Amygdala (tissue), 56 donors: ENCODE measurements at places on chromosomes 4 and X.

DNA sequence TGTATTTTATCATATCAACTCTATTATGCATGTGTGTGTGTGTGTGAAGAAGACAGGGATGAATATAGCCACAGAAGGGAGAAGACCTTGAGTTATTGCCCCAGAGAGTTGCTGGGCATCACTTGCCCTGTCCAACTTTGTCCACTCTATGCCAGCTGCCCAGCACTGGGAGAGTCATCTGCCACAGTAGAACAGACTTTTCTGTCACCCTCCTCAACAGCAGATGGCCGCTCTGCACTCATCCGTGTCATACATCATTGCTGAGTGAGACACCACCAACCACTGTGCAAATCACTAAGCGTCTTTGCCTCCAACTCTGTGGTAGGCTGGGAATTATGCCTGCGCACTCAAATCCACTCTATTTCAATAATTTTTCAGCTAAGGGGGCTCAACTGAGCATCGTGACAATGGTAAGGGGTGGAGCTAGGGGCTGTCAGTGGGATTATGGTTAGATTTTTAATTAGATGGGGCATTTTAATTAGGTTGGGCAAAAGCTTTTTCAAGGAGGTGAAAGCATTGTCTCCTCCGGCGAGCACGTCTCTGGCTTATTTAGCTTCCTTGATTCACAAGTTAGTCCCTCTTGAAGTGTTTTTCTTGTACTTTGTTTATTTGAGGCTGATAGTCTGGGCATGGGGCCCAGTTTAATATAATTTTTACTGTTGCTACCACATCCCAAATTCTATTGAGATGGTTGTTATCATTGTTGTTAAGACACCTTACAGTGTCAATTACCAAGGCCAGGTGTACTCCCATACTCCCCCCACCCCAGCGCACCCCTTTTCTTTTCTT, 100.1 kb upstream of the KLF3 start:
- DNase-seq, result peak; percentile 20

- DNase-seq, result no peak
Measured at GRCh38 chr4:160194716-160195115, 1091.8 kb downstream of the RAPGEF2 start.

DNA sequence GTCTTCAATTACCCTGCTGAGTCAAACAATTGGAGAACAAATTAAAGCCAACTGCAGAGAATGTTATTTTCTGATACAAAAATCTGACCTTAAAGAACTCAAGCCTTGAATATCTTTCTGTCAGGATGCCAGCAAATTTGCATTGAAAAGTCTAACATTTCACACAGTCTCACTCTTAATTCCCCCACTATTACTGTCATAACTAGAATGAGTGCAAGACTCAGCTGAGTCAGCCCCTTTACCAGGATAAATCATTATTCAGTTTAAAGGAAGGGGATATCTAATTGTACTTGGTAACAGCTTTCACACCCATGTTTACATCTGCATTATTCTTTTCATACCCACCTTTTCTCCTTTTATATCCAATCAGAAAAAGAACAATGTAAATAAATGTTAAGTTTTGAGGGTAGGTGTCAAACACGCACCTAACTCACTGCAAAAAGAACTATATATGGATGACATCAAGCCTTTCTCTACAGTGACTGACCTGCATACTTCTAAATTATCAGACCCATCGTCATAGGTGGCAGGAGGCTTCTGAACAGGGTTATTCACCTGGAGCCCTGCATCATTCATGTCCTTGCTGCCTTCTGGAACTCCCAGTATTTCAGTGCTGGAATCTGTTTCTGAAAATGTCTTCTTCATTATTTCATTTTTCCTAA, 117.4 kb downstream of the TMA16 start:
- DNase-seq, result no peak

DNA sequence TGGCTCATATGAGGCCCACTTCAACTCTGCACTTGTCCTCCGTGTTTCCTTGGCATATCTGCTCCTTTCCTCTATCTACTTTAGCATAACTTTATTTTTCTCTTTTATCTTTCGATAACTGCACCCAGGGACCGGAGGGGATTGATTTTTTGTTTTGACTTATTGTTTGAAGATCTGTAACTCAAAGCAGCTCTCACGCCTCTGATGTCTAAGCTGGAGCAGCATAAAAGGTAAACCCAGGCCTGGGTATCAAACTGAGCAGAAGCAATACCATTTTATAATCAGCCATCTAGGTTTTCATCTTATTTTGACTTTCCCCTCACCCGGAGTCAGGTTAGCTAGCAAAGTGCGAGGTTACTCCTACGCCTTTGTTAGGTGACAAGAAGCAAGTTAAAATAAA, 28.4 kb downstream of the LEF1 start:
- DNase-seq, result no peak

DNA sequence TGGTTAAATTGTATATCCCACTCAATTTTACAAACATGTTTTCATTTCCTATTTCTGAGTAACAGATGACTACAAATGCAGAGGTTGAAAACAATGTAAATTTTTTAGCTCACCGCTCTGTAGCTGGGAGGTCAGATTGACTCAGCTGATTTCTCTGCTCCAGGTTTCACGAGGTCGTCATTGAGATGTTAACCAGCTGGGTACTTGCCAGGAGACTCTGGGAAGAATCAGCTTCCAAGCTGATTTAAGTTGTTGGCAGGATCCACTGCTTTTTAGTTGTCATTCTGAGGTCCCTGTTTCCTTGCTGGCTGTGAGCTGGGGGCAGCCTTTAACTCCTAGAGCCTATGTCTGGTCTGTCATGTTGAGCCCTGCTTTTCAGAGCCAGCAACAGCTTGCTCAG, 864.3 kb upstream of the AGA start:
- no peak for DNase-seq

DNA sequence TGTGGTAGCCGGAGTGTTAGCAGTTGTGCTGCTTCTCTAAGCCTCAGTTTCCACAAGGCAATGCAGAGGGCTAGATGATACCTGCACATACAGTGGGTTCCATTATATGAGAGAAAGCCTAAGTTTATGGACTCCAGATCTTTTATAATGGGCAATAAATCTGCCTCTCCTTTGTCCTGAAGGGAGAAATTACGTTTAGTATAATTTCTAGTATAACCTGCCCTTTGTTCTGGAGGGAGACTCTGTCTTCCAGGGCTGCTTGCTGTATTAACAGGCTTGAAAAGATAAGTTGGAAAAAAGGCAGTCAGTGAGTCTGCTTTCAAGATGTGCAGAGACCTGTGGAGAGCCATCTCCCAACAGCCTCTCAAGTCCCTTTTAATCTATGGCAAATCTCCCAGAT, 42.8 kb downstream of the ZNF81 start:
- no peak for DNase-seq
